ENCODE measurements at places on chromosomes 4 and X.
A peak's percentile ranks its signal among the peaks of the same experiment; 100 is the strongest.

DNA sequence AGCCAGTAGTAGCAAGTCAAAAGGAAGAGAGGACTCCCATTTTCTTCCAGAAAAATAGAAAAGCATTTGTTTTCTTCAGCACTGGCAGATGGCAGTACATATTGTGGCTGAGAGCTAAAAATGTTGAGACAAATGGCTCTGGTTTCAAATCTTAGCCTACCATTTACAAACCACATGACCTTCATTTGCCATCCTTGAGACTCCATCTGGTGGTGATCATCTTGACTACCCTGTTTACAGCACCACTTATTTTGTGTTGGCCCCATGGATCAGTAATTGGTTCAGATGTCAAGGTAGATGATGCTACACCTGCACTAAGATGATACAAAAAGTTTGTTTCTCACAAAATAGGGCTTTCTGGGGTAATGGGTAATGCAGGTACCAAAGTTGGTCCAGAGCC lies 951.8 kb upstream of the IGFBP7 start:
- no peak for DNase-seq

- no peak for DNase-seq
Measured at GRCh38 chrX:83169683-83170082, 338.4 kb upstream of the POU3F4 start.

DNA sequence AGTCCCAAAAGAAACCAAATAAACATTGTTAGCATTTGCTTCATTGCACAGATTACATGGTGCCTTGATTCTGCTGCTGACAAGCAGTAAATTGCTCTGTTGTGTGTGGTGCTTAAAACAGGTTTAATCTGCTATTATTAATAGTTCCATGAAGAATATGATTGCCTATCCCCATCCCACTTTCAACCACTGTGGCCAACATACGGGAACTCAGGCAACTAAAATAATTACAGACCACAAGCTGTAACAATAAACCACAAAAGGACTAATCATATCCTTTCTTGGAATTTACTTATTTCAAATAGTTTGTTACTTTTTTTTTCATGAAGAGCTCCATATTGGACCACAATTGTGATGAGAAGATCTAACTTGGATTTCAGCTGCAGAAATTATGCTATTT lies 131.5 kb downstream of the PACRGL start:
- no peak for DNase-seq

- DNase-seq = no peak
Measured at GRCh38 chr4:6189511-6189910, 10.8 kb downstream of the JAKMIP1 start.

- DNase-seq = no peak
Measured at GRCh38 chr4:1933700-1934099, 62.5 kb downstream of the NSD2 start.

GRCh38 chr4:130210864-130211263 lies 1114.9 kb downstream of the C4orf33 start:
- DNase-seq = no peak

- no peak for DNase-seq
Measured at GRCh38 chr4:36039026-36039425, 205.3 kb downstream of the ARAP2 start.

- no peak for DNase-seq
Measured at GRCh38 chr4:22440999-22441398, 74.9 kb downstream of the ADGRA3 start.

- peak; percentile 2 for DNase-seq
Measured at GRCh38 chrX:47311932-47312774, 58.2 kb upstream of the ZNF157 start.

GRCh38 chr4:2141022-2141761 lies 82.1 kb downstream of the NAT8L start:
- no peak for DNase-seq

DNA sequence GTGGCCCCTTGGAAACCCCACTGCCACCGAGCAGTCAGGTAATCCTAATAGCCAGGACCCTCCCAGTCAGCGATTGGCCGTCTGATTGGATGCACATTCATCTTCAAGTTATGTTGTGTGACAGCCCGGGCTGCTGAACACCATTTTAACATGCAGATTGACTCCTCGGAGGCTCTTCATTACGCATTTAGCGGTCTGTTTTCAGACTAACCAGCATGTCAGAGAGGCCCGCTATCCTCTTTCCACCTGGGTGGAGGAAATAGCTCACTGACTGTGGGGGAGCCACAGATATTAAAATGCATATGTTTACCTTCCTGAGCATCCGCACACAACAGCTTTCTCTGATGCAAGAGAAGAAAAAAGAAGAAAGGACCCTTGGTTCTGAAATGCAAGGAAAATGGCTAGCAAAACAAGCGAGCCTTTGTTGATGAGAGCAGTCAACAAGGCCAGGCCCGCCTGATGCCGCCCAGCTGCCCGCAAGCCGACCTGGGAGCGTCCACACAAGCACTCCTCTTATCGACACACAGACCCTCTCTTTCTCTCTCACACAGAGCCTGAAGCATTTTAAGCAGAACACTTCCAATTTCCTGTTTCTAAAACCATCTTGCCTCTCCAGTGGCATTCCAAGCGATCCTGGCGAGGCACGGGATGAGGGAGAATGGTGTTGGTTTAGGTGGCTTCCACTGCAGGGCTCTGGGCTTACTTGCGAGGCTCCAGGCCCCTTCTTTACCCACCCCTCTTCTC lies 118.3 kb downstream of the MGST2 start:
- no peak for DNase-seq

- no peak for DNase-seq
Measured at GRCh38 chr4:8706216-8707044, 113.9 kb downstream of the CPZ start.

- DNase-seq = no peak
Measured at GRCh38 chr4:52592287-52592686, 66.8 kb downstream of the USP46 start.

- no peak for DNase-seq
Measured at GRCh38 chr4:36081185-36081584, 163.1 kb downstream of the ARAP2 start.

GRCh38 chrX:9269134-9269533 lies 195.7 kb upstream of the TBL1X start:
- no peak for DNase-seq

- no peak for DNase-seq
Measured at GRCh38 chr4:136750897-136751296, 781.4 kb downstream of the PCDH18 start.

- DNase-seq = no peak
Measured at GRCh38 chr4:166655231-166655630, 579.1 kb downstream of the SPOCK3 start.

DNA sequence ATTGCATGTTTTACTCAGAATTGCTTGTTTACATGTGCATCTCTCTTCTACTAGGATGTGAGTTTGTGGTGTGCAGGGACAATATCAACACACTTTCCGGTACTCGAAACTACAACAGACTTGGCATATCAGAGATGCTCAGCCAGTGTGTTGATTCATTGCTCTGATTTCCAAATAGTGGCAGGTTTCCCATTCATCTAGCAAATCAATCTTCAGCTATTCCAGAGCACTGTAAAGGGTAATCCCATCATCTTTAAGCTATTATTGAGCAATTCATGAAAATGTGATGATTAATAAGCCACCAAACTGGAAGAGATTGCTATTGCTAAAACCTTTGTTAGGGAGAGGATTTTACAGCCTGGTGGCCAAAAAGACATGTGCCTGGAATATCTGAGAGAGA lies 574.2 kb upstream of the CPEB2 start:
- no peak for DNase-seq

DNA sequence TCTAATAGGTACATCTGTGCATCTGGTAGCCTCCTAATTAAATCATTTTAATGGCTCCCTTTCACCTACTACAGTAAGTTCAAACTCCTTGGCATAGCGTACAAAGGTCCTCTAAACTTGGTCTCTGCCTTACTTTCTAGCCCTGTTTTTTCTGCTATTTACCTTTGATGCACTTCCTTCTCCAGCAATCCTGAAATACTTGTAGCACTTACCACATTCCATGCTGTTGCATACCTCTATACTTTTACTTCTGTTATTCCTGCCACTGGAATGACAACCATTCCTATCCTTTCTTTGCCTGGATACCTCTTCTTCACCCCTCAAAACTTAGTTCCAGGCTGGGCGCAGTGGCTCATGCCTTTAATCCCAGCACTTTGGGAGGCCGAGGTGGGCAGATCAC lies 56.6 kb upstream of the LHFPL1 start:
- no peak for DNase-seq

- no peak for DNase-seq
Measured at GRCh38 chrX:110180928-110181310, 137.0 kb downstream of the AMMECR1 start.

DNA sequence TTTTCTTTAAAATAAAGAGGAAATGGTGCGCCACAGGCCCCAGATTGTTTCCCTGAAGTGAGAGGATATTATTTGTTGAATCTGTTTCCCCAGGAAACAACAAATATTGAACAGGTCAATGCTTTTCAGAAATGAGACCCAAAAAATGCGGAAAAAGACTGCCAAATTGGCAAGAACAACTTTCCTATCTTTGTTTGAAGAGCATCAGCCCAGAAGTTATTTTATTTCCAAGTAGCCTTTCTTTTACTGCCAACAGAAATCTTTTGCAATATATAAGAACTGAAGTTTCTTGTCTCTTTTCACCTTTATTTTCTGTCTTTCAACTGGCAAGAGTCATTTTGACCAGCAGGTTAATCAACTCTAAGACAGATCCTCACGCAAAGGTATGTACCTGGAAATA lies at the start of gene SMR3A:
TSS of gene SMR3A (plus strand) at position 301 of the 400 bp plus-strand sequence. CDS start 1,356 bp downstream, outside the sequence.
- no peak for DNase-seq

GRCh38 chrX:631802-632365 lies 1.3 kb downstream of the SHOX start:
- DNase-seq = no peak

- no peak for DNase-seq
Measured at GRCh38 chrX:43423876-43424275, 232.2 kb upstream of the MAOA start.

- DNase-seq = no peak
Measured at GRCh38 chr4:123603165-123603564, 206.6 kb downstream of the SPRY1 start.
